ENCODE measurements at places on chromosomes 2 and 18.

- no peak for DNase-seq
Observed at GRCh38 chr2:2742726-2743125, 411.7 kb upstream of the MYT1L start.

DNA sequence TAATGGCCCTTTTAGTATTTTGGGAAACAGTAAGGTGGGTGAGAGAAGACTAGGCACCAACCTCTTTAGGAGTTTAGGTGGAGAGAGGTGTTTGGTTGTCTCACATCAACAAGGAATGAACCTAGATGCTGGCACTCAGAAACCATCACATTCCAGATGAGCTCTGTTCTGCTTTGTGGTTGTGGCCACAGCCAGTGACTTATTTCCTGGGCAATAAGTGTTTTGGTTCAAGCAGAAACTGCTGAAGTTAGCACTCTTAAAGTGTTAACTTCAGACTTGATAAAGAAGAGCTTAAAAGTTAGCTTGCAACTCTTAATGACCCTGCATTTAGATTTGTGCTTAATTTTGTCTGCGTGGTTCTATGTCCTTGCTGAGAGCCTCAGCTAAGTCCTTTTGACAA is 929.2 kb downstream of the SLC4A3 start:
- DNase-seq: no peak

GRCh38 chr2:37318401-37318800 is 6.2 kb downstream of the PRKD3 start:
- no peak for DNase-seq

- no peak for DNase-seq
Observed at GRCh38 chr2:1192121-1192520, 221.1 kb upstream of the TPO start.

DNA sequence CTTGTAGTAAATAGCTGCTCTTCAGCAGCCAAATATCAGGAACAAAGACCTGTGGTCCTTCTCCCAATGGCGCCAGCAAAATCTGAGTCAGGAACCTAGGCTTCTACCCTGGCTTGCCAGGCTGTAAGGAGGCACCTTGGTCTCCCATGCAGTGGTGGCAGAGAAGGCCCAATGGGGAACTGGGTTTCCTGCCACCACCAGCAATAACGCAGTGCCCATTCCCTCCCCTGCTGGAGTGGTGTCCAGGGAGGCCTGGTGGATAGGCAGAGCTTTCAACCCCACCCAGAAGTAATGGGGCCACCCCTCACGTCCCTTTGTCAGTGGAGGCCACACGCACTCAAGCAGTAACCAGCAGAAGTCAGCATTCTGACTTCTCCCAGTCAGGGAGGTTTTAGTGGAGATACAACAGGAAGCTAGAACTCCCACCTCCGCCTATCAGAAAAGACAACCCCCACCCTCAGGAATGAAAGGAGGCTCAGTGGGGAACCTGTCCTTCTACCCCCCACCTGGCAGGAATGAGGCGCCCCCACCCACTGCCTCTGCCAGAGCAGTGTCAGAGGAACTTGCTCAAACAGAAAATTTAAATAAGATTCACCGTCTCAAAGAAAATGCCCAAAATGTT is 132.4 kb downstream of the COPS8 start:
- no peak for DNase-seq

- DNase-seq: peak; percentile 13
Observed at GRCh38 chr18:35777039-35777438, 195.4 kb upstream of the RMP24 start.

GRCh38 chr2:205722283-205722918 is 40.1 kb downstream of the NRP2 start:
- no peak for DNase-seq

DNA sequence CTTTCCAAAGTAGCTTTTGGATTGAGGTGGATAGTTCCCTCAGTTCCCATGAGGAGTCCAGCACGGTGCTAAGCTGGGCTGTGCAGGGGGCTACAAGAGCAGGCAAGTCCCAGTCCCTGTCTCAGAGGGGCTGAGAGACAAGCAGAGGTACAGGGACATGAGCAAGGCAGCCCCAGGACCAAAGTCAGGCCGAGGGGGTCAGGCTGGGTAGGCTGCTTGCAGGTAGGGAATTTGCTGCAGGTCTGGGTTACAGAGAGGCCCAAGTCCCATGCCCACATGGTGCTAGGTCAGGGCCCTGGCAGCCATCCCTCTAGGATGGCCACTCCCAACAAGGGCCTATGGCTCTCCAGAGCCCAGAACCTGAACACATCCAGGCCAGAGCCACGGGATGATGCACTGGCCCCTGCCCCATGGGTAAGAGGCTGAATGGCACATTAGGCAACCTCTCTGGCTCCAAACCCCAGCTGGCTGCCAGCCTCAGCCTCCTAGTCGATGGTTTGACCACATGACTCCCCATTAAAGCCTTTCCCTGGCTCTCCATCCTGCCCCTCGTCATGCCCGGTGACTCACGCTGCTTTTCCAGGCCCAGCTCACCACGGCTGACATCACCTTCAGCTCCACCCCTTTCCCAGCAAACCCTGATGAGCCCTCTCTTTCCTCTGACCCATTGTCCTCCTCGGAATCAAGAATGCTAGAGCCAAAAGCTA is 83.7 kb downstream of the SDC1 start:
- DNase-seq: no peak

- DNase-seq: no peak
Observed at GRCh38 chr2:61959381-61960293, 54.2 kb downstream of the COMMD1 start.

DNA sequence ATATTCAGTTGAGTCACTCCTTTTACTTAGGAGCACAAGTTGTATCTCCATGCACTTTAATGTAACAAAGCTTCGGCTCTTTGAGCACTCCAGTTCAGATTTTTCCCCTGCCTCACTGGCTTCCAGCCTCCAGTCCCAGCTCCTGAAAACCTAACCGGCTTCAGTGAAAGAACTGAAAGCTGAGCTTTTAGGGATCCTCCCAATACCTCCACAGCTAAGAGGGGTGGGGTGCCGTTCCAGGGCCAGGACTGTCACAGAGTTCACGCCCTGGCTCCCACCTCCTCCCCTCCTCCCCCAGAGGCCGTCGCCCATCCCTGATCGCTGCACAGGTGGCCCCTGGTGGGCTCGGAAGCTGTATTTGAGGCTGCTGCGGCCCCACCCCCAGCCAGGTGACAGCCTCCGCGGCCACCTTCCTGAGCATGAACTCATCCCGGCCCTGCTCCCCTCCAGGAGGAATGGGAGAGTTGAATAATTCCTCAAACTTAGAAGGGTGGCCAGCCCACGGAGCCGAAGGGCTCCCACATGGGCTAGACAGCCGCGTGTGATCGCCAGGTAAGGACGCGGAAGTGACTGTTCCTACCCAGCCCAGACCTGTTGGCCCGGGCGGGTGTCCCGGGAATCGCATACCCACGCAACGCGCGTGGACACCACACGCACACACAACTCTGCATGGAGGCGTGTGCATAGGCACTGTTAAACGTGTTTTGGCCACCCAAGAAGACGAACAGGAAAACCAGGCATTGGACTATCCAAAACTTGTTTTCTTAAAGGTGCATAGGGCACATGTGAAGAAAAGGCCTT is 1.8 kb downstream of the MYO5B start:
- DNase-seq: no peak

- DNase-seq: no peak
Observed at GRCh38 chr18:57077005-57077765, 69.7 kb upstream of the BOD1L2 start.

GRCh38 chr2:240256704-240257637 is 116.5 kb upstream of the OTOS start:
- no peak for DNase-seq

- DNase-seq: no peak
Observed at GRCh38 chr18:37649930-37650329, 84.3 kb upstream of the CELF4 start.

DNA sequence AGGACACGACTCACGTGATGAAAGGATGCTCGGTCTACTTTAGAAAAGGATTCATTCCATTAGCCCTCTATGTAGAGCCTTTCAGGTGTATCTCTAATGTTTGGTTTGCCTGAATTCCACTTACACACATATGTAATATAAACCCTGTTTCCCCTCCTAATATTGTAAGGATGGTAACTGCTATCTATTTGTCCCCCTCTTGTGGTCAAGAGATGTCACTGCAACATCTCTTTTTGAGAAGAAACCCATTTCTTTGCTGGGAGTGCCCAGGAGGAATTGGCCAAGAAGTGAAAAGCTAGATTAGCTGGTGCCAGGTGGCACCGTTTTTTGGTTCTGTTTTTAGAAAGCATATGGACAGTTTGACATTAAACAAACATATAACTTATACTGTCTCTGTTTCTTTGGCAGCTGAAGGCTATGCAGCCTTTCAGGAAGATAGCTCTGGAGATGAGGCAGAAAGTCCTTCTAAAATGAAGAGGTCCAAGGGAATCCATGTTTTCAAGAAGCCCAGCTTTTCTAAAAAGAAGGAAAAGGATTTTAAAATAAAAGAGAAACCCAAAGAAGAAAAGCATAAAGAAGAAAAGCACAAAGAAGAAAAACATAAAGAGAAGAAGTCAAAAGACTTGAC is 41.2 kb downstream of the RALBP1 start:
- no peak for DNase-seq

- DNase-seq: no peak
Observed at GRCh38 chr18:78330766-78331165, 648.9 kb upstream of the SALL3 start.

DNA sequence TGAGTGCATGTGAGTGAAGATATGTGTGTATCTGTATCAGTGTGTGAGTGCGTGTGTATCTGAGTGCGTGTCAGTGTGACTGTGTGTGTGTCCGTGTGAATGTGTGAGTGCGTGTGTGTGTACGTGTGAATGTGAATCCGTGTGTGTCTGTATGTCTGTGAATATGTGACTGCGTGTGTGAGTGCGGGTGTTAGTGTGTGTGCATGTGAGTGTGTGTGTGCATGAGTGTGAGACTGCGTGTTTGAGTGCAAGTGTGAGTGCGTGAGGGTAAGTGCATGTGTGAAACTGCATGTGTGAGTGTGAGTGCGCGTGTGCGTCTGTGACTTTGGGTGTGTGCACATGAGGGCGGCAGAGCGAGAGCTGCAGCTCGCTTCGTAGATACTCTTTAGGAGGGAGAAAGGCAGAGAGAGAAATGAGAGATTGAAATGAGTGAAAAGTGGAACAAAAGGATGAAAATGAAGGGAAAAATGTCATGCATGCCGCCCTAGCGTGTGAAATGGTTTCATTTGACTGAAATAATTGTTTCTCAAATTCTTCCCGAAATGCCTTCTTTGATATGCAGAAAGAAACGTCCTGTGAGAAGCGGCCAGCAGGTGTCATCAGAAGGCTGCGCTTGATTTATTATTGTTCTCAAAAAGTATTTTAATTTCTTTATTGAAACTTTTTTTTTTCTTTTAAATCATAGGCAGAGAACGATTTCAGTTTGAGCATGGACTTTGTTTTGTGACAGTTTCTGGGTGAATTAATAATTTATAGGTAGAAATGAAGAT is 25.6 kb downstream of the ZNF407 start:
- DNase-seq: no peak

DNA sequence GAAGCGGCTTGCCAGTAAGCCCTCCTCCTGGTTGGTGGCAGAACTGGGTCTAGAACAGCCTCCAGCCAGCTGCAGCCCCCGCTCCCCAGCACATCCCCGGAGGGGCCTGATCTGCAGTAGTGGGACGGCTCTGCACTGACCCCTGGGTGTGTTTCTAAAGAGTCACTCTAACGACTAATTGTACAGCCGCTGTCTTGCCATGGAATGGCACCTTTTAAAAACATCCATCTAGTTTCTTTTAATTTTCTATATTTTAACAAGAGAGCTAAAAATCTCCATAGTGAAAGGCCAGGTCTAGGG is 82.0 kb downstream of the MTCL1 start:
- no peak for DNase-seq

DNA sequence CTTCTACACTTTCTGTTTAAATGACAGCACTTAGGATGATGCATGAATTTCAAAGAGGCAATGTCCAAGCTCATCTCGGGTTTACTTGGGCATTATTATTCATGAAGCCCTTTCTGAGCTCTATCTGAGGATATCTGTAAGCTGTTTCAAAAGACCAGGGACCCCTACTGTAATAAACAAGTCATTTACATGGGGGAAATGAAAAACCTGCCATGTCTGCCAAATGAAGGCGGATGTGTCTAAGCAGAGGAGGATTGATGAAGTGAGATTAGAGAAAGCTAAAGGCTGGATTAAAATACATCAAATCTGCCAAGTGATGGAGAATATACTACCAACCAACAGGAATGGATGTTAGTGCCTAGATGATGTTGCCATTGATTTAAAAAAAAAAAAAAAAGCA is 64.5 kb downstream of the SUCLG1 start:
- DNase-seq: no peak

DNA sequence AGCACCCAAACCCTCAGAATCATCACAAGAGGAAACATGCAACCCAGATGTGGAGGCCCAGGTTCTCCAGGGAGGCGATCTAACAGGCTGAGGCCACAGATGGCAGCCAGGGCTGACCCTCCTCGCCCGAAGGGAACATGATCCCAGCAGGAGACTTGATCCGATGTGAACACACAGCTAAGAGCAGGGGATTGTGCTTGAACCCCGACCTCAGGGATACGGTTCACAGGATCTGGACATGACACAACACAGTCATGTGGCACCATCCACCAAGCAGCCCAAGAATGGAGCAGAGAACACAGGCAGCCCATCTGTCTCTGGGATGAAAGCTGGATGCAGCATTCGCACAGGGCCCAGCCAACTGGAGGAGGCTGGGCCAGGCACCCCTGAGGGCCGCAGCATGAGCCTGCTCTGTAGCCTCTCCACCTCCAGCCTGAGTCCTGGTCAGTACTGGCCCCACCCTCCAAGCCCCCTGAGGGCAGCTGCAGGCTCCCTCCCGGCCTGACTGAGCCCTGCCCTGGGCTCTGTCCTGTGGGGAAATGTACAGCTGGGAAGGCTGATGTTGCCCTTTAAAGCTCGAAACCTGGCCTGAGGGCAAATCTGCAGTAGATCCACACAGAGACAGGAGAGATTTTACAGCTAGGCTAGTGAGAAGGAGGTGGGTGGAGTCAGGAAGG is 39.0 kb downstream of the AQP12A start:
- no peak for DNase-seq

- no peak for DNase-seq
Observed at GRCh38 chr2:239857591-239857990, 167.6 kb downstream of the NDUFA10 start.

DNA sequence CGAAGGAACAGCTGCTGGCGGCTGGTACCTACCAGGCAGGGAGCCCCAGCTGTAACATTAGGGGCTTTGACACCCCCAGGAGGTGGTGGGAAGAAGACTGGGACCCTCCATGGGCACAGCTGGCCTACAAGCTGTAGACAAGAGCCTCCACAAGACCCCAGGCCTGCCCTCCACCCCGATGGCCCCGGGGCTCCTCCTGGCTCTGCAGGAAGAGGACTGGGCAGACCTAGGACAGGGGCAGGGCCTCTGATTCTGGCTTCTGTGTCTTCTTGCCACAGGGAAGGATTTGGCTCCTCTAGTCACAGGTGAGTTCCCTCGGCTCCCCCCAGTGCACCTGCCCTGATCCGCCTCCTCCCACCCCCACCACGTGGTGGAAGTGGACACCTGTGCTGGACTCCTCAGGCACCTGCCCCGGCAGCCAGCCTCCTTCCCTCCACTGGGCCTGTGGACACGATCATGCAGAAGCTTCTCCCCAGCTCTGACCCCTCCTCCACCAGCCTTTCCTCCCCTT is 53.4 kb upstream of the ODC1 start:
- DNase-seq: no peak

- DNase-seq: no peak
Observed at GRCh38 chr2:48574353-48575287, 43.0 kb upstream of the GTF2A1L start.

GRCh38 chr18:55319459-55320193 is 268.4 kb downstream of the TCF4 start:
- DNase-seq: no peak

All from HuH-7.5 (cell line).